ENCODE measurements at places on chromosomes 6 and 20.

GRCh38 chr6:165850434-165851019 is 187.5 kb upstream of the PDE10A start:
- no peak for DNase-seq

- no peak for DNase-seq
Measured at GRCh38 chr6:162603231-162604015, 124.1 kb downstream of the PRKN start.

- no peak for DNase-seq
Measured at GRCh38 chr6:49151957-49152356, 311.1 kb downstream of the MMUT start.

DNA sequence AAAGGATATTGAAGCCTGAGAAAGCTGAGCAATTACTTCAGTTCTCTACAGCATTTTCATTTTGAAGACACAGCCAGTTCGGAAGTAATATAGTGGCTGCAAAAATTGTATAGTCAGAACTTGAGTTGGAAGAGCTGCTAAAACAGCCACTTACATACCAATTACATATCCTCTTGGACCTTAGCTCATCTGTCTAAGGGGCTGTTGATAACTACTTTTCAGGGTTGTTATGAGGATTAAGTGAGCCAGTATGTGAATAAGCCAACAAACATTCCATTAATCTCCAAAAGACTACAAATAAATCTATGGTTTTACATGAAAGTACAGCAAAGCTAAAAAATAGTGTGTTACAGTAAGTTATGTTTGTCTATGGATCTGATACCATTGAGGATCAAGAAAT is 59.7 kb downstream of the TMEM200A start:
- no peak for DNase-seq

DNA sequence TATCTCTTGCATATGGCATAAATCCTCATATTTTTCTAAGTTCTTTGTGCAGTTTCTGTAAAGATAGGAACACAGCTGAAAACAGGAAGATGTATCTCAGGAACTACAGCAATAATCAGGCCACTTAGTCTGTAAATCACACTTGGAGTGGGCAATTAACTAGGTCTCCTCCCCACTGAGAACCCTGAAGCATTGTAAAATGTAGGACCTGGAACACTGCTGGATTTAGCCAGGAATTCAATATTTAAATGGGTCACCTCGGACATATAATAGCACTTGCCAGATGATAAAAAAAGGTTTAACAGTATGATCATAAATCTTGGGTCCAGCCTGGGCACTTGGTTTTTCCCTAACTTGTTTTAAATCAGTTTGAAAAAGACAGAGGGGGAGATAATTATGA is 155.0 kb downstream of the GRM1 start:
- no peak for DNase-seq

DNA sequence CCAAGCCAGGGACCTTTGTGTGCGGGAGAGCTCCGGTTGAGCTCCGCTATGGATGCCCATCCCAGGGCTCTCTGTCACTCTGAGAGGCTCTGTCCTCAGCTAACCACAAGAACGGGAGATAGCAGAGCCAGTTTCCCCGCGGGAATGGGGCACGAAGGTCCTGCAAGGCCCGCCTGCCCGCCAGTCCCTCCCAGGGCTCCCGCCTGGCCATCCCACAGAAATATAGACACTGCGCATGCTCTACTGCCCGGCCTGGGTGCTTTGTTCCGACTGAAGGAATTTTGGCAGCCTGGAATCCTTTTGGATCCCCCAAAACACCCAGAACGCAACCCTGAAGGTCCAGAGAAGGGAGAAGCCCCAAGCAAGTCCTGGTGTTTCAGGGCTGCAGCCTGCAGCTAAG is 8.6 kb upstream of the DEFB110 start:
- no peak for DNase-seq

- DNase-seq = no peak
Measured at GRCh38 chr6:108434222-108434621, 126.5 kb upstream of the FOXO3 start.
